Stimulated activated naive CD4-positive, alpha-beta T cell treated with Interleukin-2 at 50 U/mL for 16 hours (primary cell): ENCODE measurements at places on chromosomes 2 and 18.

DNA sequence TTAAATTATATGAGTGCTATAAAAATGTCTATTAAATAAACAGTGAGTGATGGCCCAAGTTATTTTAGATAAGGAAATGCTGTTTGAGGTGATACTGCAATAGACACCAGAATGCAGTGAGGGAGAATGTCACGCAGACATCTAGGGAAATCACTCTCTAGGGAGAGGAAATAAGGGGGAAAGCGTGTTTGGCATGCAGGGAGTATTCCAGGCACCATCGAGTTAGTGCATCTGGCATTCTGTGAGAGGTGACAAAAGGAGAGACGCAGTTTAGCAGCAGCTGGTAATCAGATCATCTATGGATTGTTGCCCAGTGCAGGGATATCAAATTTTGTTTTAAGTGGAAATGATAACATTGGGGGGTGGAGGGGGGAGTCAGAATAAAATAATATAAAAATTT lies 175.4 kb upstream of the NETO1 start:
- DNase-seq: no peak

DNA sequence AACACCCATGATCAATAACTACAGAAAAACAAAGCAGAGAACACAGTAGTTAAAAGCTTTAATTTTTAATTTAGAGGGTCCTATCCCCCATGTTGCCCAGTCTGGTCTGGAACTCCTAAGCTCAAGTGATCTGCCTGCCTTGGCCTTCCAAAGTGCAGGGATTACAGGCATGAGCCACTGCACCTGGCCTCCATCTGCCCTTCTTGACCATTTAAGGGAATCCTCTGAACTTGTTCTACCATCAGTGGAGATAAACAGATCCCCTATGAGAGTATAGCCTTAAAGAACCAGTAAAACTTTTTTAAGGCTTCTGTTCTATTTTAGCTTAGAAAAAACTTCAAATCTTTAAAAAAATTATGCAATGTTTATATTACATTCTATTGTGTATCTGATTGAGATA lies 13.5 kb upstream of the ATP5MC3 start:
- no peak for DNase-seq

GRCh38 chr2:217717646-217718045 lies 285.1 kb downstream of the TNS1 start:
- no peak for DNase-seq

DNA sequence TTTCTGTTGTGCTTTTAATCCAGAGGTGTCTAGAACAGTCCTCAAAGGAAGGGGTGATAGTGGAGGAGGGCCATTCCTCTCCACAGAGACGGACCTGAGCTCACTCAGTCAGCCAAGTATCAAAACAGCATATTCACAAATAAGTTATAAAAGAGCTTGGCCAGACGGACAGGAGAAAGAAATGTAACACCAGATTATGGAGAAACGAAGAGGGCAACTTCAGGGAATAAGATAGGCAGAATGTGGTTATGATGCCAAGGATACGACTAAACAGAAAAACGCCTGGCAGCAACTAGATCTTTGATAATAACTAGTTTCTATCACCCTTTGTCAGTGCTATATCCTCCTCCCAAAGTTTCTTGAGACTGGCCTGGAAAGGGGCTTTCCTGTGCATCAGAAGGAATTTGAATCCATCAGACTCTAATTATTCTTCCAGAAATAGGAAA lies 42.5 kb downstream of the MAP4K3 start:
- no peak for DNase-seq

GRCh38 chr2:185428000-185428399 lies 310.6 kb upstream of the FSIP2 start:
- DNase-seq: no peak

DNA sequence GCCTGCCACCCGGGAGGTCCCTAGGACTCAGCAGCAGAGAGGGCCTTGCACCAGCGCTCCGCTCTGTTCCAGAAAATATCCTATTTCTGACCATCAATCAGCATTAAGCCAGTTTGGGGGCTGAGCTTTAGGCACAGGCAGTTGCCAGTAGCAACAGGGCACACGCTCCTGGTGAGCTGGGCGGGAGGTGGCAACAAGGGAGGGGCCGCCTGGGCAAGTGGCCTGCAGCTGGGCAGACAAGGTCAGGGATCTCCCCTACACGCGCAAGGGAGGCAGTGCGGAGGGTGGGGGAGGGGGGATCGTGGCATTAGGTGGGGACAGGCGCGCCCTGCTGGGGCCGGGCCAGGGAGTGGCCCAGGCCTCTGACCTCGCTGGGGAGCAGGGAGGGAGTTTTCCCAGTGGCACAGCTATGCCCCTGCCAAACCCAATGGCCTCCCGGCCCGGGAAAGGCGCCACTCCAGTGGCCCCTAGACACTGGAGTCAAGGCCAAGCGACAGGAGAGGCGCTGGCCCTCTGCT lies 302.8 kb downstream of the NCKAP5 start:
- no peak for DNase-seq

GRCh38 chr2:207765547-207765946 lies 4.2 kb downstream of the FZD5 start:
- DNase-seq: no peak

DNA sequence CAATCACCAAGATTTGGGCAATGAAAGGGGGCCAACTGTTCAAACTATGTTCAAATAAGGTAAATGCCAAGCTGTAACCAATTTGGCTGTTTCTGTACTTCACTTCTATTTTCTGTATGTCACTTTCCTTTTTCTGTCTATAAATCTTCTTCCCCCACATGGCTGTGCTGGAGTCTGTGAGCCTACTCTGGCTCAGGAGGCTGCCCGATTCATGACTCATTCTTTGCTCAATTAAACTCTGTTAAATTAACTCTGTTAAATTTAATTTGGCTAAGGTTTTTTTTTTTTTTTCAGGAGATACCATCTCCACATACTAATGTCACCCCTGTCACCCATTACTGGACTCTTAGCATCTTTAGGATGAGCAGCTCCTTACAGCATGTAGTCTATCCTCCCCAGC lies 178.8 kb upstream of the TWIST2 start:
- DNase-seq: no peak

GRCh38 chr2:64461271-64462058 lies 7.5 kb downstream of the LGALSL start:
- DNase-seq: no peak

GRCh38 chr2:188475945-188476344 lies 184.3 kb downstream of the GULP1 start:
- DNase-seq: no peak

GRCh38 chr2:100647709-100648108 lies 84.9 kb downstream of the PDCL3 start:
- no peak for DNase-seq

GRCh38 chr2:199659207-199659606 lies 191.8 kb downstream of the FTCDNL1 start:
- DNase-seq: no peak

- no peak for DNase-seq
These were observed 191.4 kb downstream of the NRXN1 start for GRCh38 chr2:50840341-50841124.

DNA sequence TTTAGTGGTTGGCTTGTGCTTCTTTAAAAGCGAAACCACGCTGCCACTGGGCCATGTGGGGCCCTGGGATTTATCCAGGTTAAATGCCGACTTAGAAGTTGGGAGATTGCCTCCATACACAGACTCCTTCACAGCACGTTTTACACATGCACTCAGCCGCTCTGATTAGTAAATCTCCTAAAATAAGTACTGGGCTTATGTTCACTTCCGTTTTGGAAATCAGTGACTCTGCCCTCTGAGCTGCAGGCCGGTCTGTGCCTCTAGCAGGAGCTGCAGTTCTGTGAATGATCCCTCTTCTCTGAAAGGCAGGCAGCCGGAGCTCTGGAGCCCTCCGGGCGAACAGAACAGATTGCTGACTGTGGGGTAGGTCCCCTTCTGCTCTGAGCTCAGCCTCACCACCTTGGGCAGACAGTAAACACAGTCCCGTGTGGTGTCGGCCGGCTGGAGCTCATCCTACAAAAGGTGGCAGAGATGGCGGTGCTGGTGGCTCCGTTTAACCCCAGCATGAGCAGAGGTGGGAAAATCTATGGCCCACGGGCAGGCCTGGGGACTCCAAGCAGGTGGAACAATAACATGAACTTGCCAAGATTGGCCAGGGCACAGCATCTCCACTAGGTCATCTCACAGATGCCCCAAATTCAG lies 9.8 kb upstream of the RAB17 start:
- DNase-seq: no peak

- DNase-seq: no peak
These were observed 1527.3 kb upstream of the NXPH2 start for GRCh38 chr2:140307532-140307931.

DNA sequence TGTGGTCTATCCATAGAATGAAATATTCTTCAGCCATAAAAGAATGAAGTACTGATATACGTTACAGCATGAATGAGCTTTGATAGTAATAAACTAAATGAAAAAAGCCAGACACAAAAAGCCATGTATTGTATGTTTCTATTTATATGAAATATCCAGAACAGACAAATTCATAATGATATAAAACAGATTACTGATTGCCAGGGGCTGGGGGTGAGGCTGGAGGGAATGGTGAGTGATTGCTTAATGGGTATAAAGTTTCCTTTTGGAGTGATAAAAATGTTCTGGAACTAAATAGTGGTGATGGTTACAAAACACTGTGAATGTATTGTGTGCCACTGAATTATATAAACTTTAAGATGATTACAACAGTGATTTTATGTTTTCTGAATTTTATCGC lies 200.5 kb downstream of the MC4R start:
- DNase-seq: no peak

- DNase-seq: no peak
These were observed 65.4 kb downstream of the SMAD7 start for GRCh38 chr18:48885266-48885923.

DNA sequence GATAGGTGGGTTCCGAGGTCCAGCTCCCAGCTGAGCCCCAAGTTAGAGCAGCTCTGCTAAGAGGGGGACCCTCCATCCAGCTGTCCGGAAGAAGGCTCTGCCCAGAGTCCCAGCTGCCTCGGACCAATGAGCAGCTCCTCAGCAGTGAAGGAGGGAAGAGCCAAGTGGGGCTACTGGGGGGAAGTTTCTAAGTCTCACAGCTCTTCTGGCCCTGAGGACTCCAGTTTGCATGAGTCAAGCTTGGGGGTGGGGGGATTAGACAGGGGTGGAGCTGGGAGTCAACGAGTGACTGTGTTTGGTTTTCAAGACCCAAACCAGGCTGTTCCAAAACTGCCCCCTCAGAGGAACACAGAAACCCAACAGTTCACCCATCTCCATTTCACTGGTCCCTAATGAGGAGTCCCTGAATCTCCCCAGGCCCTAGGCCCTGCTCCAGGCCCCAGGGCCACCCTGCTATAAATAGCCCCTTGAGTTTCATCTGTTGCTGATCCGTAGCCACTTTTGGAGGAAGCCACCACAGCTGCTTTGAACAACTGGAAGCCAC lies 100.9 kb downstream of the TNS1 start:
- no peak for DNase-seq

DNA sequence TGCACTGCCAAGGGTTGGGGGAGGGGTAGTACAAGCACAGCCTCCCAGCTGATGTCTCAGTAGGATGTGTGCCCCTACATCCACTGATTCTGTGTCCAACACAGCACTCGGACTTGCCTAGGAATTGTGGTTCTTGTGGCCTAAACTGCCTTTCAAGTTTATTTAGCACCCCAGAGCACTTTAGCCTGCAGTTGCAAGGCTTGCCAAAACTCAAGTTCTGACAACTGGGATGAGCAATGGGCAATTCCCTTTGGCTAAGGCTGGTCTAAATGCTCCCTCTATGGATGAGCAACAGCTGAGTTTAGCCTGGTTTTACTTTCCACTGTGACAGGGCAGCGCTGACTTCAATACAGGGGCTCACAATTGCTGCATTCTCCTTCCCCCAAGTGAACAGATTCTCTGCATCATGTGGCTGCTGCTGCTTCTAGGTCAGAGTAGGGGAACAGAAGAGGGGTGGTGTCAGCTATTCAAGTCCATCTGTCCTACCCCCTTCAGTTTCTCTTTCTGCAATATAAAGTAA lies 471.5 kb downstream of the PIK3C3 start:
- no peak for DNase-seq

DNA sequence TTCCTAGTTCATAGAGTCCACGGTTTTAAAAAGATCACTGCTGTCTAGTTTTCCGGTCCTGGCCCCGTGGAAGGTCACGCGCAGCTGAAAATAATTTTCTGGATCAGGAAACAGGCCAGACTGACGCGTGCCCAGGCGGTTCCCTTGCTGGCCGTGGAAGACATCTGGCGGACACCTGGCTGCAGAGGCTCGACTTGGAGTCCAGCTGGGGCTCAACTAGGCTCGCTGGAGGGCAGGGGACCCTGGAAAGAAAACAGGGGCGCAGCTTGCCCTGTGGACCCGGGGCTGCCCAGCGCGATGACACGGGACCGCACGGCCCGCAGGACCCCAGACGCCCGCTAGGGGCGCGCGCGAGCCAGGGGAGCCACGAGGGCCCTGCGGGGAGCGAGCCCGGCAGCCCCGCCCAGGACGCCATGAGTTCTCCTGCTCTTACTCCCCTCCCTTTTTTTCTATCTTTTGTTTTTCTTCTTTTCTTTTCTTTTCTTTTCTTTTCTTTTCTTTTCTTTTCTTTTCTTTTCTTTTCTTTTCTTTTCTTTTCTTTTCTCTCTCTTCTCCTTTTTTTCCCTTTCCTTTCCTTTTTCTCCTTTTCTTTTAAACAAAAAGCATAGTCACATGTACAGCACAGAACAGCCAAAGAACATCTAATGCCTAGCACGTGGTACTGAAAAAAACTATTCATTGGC lies 43.2 kb upstream of the UBE2F start:
- DNase-seq: peak; percentile 73

GRCh38 chr18:69455125-69455524 lies 54.4 kb downstream of the DOK6 start:
- no peak for DNase-seq

DNA sequence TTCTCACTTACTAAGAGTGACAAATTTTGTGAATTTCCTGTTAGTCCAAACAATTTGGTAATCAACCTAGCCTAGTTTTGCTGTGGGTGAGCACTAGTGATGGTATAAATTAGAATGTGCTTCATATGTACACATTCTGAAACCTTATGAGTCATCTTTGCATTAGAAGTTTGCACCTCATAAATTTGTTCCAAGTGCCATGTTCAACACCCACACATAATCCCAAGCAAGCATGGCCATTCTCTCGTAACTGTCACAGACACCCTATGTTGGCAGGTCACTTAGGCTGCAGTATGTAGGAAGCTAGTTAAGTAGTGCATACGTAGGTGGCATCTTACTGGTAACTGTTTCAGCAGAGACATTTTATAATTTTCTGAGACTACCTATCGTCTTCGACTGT lies 46.9 kb downstream of the NAB1 start:
- peak; percentile 24 for DNase-seq

DNA sequence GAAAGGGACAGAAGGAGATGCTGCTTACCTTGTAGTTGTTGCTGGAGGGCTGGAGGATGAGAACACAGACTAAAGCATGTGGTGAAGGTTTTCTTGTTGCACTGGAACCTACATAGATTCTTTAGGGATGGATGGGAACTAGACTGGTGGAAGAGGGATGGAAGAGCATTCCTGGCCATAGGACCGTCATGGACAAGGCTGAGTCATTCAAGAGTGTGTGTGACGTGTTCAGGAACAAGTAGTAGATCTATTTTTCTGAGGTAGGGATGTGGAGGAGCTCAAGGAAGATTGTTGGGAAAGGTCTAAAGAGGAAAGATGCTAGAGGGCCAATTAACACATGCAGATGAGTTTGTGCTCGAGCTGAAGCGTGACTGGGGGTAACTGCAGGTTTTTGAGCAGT lies 6.6 kb downstream of the STAT4 start:
- no peak for DNase-seq
